ENCODE measurements at places on chromosomes 7 and 10.

DNA sequence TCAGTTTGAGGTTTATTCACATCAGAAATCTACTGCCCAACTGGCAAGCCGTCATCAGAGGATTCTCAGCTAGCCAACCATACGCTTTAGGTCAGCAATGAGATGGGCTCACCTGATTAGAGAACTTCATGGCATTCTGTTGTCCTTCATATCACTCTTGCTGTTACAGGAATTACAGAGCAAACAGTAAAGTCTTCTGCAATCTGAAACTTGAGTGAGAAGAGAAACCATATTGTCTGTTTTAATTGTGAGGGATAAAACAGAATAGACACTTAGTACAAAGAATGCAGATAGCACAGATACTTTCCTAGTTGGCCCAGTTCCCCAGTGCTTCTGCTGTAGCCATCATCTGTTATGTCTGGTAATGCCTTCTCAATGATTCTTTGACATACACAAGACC is 366.6 kb downstream of the EXOC4 start:
- DNase-seq, result no peak

GRCh38 chr7:151091431-151091830 is 5.2 kb downstream of the AGAP3 start:
- DNase-seq, result no peak

DNA sequence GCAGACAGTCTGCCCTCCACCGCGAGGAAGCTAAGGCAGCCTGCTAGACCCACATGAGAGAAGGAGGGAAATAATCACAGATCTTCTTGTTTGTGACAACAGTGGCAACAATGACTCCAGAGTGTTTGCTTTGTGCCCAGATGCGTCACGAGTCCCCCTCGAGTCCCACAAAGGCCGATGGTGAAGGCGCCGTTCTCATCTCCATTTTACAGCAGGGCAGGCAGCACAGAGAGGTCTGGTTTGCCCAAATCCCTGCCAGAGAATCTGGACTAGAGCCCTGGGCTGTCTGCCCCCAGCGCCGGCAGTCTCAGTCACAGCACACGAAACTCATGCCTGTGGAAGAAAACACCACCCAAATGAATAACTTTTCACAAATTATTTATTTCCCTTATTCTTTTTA is 38.1 kb downstream of the KIAA1549 start:
- no peak for DNase-seq

GRCh38 chr7:81430761-81431160 is 339.1 kb downstream of the HGF start:
- no peak for DNase-seq

- no peak for DNase-seq
These were observed 171.2 kb downstream of the ELMO1 start for GRCh38 chr7:37277513-37277912.

- no peak for DNase-seq
These were observed 339.8 kb downstream of the ABCA13 start for GRCh38 chr7:48511080-48511479.

DNA sequence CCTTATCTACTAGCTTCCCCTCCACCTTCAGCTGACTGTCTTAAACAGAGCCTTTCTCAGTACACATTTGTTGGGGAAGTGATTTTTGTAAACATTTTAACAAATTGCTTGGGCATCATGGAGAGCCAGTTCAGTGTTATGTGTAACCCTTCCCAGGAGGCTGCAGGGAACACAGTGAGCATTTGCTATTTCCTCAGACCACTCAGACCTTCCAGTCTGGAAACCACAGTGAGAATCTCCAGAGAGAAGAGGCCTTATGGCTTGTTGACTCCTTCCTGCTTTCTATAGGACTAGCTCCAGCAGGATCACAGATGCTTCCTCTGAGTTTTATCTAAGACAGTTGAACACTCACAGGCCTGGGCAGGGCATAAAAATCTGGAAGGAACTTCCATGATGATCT is 409.8 kb upstream of the NPVF start:
- DNase-seq, result no peak

DNA sequence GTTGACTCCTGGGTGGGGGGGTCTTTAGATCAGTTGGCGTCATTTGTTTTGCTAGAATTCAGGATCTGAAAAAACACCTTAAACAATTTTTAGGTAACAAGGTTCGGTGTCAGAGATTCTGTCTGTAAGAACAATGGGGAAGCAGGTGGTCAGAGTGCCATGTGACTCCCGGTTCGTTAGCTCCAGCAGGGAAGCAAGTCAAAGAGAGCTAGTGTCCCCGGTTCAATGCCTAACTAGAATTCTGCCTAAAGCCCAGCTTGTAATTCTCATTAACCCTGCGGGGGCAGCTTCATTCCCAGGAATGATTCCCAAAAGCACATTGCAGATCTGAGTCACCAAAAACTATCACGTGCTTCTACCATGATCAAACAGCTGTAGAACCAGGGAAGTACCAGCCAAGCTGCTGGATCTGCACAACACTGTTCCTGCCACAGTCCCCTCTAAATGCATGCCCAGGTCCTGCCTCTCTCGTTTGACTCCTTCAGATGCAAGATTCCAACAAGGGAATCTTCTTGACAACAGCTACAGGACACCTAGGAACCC is 664.3 kb upstream of the CELF2 start:
- DNase-seq, result no peak

DNA sequence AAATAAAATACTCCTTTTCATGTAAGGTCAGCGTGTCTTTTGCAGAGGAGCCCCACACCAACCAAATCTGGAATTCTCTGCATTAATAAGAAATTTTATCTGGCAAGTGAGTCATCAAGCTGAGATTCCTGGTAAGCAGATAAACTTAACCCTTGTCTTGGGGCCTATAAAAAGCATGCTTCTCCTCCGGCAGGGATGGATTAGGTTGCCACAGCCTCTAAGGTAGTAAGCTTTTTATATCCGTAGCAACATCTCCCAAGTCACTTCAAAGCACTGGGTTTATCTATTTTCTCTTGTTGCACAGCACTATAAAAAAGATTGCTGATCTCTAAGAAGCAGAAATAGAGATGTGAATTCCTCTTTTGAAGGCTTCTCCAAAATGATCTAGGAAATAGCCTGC is 202.8 kb upstream of the NOBOX start:
- no peak for DNase-seq

GRCh38 chr10:9158675-9159074 is 1104.2 kb downstream of the GATA3 start:
- no peak for DNase-seq

DNA sequence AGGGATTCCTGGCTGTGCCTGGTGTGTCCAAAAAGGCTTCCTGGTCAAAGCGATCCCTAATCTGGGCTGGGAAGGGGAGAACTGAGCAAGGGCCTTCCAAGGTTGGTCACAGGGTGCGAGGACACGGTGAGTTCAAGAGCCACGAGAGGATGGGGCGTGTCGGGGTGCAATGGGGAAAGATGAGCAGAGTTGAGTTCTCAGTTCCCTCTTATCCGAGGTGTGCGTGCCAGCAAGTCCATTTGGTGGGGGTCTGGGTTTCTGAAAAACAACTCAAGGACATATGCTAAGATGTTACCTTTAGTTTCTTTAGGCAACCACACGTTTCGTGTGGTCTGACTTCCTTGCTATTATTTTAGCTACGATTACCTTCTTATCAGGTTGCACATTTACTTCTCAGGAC is 1.3 kb downstream of the ZNF775 start:
- no peak for DNase-seq

GRCh38 chr7:121531175-121532070 is 135.3 kb upstream of the FAM3C start:
- DNase-seq, result no peak

DNA sequence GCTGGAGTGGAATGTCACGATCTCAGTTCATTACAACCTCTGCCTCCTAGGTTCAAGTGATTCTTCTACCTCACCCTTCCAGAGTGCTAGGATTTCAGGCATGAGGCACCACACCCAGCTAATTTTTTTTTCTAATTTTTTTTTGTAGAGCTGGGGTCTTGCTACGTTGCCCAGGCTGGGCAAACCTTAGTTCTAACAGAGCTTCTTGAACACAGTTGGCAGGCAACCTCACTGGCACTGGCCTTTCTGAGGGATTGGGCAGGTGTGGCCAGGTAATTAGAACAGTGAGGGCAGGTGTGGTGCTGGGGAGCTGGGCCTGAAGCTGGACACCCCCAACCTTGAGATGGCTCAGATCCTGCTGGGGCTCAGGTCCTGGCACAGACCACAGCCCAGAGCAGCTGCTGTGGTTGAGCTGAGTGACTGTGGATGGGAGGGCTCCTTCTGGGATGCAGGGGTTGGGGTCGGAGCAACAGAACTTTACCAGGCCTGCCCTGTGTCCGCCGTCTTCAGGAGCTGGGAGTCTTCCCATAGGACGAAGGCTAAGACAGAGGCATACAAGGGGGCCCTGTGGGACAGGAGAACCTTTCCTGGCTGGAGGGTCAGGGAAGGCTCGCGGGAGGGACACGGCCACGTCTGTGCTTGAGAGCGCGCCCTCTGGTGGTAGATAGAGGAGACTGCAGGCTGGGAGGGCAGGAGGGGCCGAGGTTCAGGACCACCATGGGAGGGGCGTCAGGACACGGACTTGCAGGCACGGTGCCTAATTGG is 48.2 kb downstream of the COL26A1 start:
- DNase-seq, result peak; percentile 96

GRCh38 chr7:18004372-18004771 is 23.3 kb downstream of the PRPS1L1 start:
- DNase-seq, result no peak

- DNase-seq, result no peak
These were observed 293.2 kb upstream of the SEMA3D start for GRCh38 chr7:85479918-85480643.

- no peak for DNase-seq
These were observed 80.8 kb upstream of the UNC5B start for GRCh38 chr10:71131508-71132088.

GRCh38 chr10:132403511-132404168 is 6.6 kb downstream of the PWWP2B start:
- DNase-seq, result no peak

- DNase-seq, result no peak
These were observed 5.4 kb downstream of the TNRC18 start for GRCh38 chr7:5418285-5418582.

DNA sequence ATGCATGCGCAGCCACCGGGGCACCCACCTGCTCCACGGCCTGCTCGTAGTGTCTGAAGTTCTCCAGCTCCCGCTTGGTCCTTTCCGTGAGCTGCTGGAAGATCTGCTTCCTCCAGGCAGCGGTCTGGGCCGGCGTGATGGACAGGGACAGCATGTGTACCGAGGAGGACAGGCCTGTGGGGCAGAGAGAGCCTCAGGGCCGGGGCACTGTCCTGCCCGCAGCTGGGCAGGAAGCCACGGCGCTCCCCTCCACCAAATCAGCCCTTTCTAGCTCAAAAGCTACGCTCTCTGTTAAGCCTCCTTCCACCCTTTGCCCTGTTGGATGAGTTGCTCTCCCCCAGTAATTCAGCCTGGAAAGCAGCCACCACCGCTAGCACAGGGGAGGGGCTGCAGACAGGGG is 19.2 kb downstream of the TECPR1 start:
- no peak for DNase-seq

GRCh38 chr7:39228946-39229345 is 251.2 kb downstream of the POU6F2 start:
- DNase-seq, result no peak

GRCh38 chr10:44935966-44936295 is 23.7 kb upstream of the RASSF4 start:
- DNase-seq, result no peak

DNA sequence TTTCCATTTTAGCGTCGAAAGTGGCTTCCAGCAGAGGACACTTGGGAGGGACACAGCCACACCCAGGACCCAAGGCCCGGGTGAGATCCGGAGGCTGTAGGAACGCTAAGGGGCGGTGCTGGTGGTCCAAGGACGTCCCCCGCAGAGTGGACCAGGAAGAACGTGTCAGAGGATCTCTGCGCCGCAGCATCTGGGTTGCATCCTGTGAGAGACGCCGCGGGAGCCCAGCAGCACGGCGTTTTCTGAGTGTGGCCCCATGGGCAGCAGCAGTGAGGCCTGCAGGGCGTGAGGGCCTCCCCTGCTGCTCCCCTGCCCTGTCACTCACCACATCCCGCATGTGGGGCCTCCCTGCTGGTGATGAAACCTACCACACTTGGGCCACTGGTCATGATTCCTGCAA is 40.5 kb upstream of the BNIP3 start:
- DNase-seq, result no peak

DNA sequence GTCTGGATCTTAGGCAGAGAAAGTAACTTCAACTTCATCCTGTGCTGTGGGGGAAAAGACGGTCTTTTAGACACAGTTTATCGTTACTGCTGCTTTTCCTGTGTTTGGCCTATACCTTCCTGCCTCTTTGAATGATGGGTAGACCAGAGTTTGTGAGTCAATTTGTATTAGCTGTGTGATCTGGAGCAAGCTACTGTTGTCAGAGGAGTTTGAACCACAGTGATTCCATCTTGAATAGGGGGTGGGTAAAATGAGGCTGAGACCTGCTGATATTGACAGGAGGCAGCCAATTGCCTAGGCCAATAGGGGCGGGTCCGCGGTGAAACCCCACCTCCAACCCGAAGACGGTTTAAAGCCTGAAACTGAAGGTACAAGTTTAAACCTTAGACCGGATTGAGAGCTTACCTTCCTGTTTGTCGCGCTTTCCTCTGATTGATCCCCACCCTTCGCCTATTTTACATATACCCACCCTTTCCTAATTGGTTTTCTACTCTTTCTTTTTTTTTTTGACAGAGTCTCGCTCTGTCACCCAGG is 35.8 kb upstream of the EIF4H start:
- DNase-seq, result no peak

GRCh38 chr7:128911423-128912031 is 1.0 kb upstream of the KCP start:
- no peak for DNase-seq

- DNase-seq, result no peak
These were observed 1305.4 kb upstream of the SORCS1 start for GRCh38 chr10:108469940-108470339.

DNA sequence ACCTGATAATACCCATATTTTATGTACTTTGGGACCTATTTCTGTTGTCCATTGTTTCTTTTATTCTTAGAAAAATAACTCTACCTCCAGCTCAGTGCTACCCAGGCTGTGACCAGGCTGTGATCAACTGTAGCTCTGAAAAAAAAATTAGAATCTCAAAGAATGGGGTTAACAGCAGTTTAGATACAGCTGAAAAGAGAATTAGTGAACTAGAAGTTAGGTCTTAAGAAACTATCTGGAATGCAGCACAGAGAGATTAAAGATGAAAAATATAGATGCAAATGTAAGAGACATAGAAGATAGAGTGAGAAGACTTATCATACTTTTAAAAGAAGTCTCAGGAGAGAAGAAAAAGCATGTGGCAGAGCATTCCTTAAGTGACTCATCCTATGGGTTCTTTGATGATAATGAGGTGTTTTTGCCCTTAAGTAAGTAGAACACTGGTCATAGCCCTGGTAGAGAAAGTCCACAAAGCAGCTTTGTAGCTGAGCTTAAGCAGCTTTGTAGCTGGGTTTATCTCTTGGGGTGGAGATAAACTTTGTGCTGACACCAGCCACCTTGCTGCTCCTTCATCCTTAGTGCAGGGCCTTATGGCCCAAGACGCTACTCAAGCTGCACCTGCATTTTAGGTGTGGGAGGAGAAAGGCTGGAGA is 27.3 kb upstream of the SFRP5 start:
- no peak for DNase-seq

DNA sequence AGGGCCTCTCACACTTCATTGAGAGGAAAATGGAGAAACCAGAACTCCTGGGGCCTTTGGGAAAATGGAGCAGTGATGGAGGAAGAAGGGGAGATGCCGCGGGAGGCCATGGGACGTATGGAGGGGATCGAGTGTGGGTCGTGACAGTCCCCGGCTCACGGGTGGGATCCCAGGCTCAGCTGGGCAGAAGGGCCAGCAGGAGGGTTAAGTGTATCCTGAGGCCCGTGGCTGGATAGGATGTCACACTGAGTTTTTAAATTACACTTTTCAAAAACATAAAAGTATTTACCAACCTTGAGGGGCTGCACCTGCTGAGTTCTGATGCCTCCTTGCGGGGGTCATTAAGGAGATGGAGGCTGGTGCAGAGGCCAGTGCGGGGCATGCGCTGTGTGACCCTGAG is 28.0 kb upstream of the PSMG3 start:
- no peak for DNase-seq
